ENCODE measurements at places on chromosomes 11 and 22.

- no peak for DNase-seq
Observed at GRCh38 chr11:133636711-133637355, 104.5 kb upstream of the OPCML start.

DNA sequence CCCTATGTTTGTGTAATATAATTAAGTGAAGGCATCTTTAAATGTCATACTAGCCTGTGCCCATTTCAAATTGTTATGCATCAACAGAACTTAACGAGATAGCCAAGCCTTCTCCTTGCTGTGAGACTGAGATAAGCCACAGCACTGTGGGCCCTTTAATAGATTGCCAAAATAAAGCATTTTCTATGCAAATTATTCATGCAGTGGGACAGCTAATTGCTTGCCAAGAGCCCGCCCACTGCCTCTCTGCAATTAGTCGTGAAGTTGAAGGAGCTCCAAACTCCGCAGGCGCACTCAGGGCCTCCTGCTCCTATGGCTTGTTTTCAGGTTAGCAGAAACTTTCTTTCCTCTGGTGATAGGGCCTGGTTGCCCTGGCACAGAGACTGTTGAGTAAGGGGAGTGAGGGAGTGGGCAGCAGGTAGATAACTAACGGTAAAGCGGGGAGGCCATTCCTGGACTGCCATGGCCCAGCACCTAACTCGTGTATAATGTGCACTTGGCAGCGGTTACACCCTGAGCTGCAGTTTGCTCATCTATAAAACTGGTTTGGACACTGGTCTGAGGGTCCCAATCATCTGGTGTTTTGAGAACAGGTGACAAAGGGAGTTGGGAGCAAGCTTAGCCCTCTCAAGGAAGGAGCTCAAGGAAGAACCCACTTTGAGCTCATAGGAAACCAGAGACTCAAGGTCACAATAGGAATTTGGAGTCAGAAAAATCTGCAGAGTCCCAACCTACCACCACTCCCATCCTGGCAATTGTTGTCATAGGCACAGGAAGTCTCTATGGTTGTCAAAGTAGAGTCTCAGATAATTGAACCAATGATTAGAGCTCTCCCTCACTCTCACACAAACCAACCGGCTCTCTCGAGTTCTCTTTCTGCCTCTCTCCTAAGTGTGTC is 33.9 kb upstream of the RIC3 start:
- no peak for DNase-seq

DNA sequence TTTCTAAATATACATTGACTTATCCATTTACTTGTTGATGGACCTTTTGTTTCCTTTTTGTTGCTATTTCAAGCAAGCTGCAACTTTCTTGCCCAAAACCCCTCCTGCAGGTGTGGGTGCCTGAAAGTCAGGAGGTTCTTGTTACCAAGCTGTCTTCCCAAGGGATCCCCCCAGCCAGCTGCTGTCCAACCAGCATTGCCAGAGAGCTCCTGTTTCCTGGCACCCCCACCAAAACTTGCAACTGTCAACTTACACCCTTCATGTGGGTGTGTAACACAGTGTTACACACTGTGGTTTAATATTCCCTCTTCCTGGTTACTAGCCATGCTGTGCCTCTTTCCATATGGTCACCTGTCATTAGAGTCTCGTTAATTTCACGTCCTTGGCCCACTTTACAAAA is 1.6 kb upstream of the KRTAP5-1 start:
- no peak for DNase-seq

GRCh38 chr11:75644370-75644769 is 24.5 kb downstream of the MAP6 start:
- no peak for DNase-seq

DNA sequence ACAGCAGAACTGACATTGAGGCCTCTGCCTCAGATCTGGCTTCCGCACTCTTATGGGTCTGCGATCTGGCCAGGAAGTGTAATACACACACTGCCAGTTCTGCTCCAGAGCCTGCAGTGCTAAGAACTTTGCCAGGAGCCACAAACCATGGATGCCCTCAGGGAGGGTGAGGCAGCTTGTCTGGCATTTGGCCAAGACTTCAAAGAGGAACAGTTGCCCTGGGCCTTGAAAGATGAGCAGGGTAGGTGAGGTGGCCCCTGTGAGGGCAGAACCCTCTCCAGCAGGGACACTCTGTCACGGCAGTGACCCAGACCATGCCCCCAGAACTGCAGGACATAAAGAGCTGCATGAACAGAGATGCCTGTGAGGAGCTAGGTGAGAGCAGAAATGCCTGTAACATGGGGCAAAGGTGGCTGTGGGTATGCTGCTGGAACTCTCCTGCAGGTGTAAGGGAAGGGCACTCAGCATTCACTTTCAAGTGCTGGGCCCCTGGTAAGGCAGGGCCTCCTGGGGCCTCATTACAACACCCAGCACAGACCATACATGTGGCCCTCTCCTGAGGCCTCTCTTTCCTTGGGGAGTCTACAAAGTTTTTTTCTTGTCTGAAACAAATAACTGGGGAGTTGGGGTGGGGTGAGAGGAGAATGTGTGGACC is 47.3 kb downstream of the NEU3 start:
- DNase-seq = peak; percentile 16

GRCh38 chr11:19660076-19660475 is 52.6 kb upstream of the NAV2 start:
- no peak for DNase-seq

DNA sequence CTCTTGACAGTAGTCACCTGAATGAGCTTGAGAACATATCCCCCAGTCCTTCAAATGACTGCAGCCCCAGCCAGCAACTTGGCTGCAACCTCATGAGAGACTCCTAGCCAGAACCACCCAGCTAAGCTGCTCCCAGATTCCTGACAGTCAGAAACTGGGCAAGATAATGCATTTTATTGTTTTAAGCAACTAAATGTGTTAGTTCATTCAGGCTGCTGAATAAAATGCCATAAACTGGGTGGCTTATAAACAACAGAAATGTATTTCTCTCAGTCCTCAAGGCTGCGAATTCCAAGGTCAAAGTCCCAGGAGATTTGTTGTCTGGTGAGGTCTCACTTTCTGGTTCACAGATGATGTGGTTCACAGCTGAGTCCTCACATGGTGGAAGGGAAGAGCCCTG is 5.8 kb upstream of the PAMR1 start:
- DNase-seq = no peak

GRCh38 chr11:81869351-81870065 is 864.2 kb downstream of the FAM181B start:
- DNase-seq = no peak

DNA sequence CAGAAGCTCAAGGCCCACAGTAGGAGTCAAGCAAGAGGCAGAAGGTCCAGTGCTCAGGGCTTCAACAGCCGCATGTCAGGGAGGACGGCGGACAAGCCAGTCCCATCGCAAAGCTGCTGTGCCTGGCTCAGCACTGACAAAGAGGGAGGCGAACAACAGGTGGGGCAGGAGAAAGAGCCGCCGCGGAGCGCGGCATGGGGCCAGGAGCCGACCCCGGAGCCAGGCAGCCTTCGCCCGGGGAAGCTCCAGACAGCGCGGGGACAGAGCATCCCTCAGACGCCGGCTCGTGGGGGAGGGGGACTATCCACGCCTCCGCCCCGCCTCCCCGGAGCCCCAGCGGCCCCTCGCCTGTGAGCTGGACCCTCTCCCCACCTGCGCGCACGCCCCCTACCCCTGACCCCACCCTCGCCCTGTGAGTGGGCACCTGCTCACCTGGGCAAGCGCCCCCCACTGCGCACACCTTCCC is 369 bp downstream of the DHCR7 start:
- no peak for DNase-seq

DNA sequence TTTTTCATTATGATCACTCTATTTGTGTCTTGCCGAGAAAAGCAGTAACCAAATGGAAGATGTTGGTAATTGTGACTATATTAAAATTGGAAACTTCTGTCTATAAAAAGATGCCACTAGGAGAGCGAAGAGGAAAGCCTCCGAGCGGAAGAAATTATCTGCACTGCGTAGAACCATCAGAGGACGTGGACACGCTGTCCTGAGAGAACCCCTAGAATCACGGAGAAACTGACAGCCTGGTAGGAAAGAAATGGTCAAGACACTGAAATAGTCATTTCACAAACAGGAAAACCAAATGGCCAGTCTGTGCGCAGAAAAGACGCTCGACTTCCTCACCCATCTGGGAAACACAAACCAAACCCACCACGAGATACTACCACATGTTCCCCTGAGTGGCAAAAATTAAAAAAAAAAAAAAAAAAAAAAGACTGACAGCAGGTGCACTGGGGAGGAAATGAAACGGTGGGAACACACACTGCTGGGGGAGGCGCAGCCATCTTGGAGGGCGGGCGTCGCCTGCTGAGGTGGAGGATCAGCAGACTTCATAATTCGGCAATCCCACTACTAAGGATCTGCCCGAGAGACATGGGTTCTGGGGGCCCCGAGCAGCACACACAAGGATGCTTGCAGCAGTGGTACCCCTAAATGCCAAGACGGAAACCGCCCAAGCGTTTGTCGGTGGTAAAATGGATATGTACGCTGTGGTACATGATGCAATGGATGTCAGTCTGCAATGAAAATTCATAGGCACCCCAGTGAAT is 21.3 kb downstream of the IFITM10 start:
- no peak for DNase-seq

DNA sequence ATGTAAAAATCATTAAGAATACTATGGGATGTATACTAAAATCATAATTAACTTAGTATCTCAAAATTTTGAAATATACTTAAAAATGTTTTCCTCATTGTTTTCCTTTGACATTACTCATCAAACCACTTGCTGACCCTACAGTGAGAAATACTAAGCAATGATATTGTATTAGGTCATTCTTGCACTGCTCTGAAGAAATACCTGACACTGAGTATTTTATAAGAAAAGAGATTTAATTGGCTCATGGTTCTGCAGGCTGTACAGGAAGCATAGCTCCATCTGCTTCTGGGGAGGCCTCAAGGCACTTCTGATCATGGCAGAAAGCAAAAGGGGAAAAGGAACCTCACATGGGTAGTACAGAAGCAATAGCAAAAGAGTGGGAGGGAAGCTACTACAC is 950.9 kb upstream of the CHORDC1 start:
- DNase-seq = no peak

GRCh38 chr11:92711926-92712325 is 257.5 kb upstream of the MTNR1B start:
- DNase-seq = peak; percentile 6

DNA sequence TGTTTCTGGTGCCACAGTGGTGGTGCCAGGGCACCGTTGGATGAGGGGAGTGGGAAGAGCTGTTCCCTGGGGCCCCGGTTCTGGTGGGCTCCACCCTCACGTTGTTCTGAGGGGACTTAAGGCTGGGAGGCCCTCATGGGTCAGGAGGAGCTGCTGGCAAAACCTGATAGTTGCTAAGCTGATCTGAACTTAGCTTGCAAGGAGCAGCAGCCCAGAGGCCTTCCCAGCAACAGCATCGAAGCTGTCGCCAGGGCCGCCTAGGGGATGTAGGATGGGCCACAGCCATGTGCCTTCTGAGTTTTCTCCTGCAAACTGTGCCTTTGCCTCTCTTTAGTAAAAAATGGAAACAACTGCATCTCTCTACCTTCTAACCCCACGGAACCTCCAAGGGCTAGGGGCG is 240.2 kb downstream of the TBC1D22A start:
- DNase-seq = no peak

GRCh38 chr11:31340903-31341572 is 28.5 kb downstream of the DCDC1 start:
- DNase-seq = peak; percentile 10

DNA sequence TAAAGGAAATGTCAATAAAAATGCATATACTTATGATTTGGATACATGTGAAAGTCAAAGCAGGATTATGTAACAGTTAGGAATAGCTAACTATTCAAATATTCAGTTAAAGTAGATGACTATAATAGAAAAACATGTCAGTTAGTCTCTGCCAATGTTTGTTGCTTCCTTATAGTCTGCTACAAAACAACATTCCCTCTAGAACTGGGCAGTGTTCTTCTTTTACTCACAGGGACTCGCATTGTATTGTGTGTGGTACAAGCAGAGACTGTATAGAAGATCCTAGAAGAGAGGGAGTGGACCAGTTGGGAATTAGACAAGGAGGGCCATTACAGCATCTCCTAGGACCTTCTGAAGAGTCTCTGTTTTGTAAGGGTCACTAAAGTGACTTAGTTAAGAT is 10.6 kb downstream of the ACAT1 start:
- DNase-seq = no peak

DNA sequence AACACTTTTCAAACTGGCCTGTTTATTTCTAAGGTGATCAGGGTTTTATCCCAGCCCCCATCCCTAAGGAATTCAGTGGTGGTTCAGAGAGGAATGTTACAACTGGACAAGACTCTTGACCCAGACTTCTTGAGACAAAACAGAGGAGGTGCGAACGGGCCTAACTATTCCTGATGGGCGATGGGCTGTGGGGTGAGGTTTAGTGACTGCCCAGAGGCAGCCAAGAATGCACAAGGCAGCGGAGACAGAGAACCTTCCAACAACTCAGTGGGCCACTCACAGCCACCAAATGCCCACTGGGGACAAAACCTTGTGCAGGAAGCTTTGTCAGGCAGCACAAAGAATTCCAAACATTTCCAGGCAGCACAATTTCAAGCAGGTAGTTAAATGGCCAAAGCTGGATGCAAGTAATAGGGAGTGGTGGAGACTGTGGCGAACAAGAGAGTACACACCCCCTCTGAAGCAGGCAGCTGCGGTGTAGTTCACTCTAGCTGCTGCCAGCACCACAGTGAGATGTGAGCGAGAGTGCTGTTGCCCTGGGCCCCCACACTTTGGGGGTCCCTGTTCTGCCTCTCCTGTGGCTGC is 29.2 kb downstream of the SCUBE1 start:
- no peak for DNase-seq

Data from NCI-H2029 treated with DMSO at 0.1 percent for 48 hours (cell line).